Substantia nigra (tissue), 51 donors: ENCODE measurements at places on chromosomes 12 and 14.

DNA sequence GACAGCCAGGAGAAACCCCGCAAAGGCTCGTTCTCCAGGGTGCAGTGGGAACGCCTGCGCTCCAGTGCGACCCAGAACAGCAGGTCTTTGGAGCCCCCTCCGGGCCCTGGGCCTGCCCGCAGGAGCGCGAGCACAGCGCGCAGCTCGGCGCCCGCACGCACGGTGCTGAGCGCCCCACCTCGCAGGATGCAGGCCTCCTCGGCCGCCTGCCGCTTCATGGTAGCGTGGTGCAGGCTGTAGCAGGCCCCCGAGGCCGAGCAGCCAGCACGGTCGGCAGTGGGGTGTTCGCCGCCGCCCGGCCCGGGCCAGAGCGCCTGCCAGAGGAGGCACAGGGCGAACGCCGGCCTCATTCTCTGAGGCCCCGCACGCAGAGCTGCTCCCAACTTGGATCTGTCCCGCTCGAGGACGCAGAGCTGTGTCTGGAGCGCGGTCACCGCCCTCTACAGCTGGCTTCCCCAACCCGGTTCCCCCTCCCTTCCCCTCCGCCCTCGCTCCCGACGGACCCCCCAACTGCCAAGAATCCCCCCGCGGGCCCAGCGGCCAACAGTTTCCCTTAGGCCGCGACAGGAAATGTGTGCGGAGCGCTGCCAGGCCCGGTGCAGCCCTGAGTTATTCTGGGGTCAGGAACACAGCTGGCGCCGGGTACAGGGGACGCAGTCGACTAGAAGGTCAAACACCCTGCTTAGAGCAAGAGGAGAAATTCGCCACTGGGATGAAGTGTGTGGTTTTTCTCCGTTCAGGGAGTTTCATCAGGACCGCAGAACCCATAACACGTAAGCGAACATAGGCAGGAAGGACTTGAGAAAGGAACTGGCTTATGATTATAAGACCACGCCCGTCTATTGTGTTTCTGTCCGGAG is at the start of gene CLEC14A:
Gene CLEC14A (minus strand): TSS at position 421 of the 860 bp plus-strand sequence. CDS start 71 bp downstream, at position 350.
- no peak for DNase-seq

DNA sequence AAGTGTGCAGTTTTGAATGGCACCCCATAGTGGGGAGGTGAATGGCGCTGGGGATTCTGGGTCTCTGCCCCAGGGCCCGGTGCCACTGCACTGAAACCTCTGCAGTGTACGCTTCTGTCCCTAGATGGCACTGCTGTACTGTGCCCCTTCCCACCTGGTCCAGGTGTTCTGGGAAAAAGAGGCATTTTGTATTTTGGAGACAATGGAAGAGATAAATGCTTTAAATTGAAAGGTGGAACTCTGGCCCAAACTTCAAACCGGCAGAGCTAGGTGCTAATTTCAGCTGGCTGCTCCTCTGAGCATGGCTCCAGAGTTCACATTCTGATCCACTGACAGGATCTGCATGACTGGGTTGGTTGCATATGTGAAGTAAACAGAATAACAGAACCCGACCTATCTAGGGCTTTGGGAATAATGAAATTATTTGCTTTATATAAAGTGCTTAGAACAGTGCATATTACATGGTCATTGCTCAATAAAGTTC is 52.2 kb downstream of the KRT80 start:
- no peak for DNase-seq

DNA sequence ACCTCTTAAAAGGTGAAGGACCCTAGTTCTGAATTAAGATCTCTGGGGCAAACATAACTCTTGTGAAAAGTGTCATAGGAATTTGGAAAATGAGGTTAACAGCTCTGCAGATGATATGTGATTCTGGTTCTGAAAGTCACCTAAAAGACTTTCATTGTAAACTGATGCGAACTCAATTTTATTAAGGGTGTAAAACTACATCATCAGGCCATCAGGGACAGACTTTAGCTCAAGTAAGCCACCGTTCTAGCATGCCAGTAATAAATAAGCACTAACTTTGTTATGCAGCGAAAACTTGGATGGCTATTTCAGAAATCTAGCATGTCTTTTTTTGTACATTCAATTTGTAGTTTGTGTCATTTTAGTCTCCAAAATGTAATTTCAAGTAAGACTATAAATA is 61.6 kb downstream of the R3HDM2 start:
- no peak for DNase-seq

GRCh38 chr12:3136641-3137267 is 59.6 kb downstream of the TSPAN9 start:
- DNase-seq: no peak
